Hypothalamus (tissue), 51 donors: ENCODE measurements at places on chromosomes 4 and X.

GRCh38 chr4:4417886-4418285, 31.0 kb downstream of the NSG1 start:
- no peak for DNase-seq

DNA sequence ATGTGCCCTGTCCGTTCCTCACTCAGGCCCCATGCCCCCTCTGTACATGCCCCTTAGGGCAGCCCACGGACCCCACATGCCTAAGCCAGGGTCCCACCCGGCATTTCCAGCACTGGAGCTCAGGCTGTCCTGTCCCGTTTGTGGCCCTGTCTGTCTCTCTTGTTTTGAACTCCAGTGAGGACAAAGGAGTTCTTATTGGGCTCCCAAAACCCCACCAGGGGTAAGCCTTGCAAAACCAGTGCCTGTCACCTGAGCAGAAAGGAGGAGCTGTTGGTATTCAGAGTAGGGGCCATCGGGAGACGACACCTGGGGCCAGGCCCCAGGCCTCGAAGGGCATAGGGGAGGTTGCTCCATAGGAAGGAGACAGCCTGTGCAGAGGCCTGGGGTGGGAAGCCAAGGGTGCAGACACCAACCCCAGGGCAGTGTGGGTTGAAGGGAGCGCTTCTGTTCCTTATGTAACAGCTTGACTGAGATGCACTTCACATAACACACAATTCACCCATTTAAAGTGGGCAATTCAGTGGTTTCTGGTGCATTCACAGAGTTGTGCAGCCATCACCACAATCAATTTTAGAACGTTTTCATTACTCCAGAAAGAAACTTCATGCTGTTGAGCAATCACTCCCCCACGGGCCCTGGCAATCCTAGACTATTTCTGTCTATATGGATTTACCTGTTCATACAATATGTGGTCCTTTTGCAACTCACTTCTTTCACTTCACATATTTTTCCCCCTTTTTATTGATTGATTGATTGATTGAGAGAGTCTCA, 31.7 kb downstream of the MAN2B2 start:
- DNase-seq: no peak

DNA sequence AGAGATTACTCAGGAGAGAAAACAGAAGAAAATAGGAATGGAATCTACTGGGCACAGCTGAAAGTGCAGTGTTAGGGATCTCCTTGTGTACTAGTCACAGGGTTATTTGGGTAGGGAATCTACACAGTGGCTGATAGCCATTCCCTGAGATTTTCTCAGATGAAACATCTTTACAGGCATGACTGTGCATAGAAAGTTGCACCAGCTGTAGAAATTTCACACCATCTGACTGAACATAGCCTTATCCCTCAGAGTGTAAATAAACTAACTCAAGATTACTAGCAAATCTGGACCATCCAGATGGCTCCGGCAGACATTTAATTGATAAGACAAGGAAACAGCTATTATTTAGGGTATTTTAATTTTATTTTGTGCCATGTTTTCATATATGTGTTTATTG, 2053.5 kb upstream of the TENM3 start:
- no peak for DNase-seq

DNA sequence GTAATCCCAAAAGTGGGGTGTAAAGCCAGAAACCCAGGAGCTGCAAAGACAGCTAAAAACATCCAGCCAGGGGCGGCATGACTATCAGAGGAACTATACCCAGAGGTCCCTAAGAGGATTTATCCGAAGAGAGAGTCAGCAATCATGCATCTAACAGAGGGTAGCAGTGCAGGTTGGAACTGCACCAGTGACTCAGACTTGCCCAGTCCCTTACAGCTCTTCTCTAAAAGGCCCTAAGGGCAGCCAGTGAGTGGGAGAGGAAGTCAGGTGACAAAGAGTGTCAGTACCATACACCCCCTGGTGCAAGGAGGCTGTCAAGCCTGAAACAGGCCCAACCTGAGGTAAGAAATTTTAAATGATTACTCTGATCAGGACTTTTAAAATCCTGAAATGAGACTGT, 88.1 kb downstream of the CAMK2D start:
- no peak for DNase-seq

GRCh38 chr4:10077076-10077475, 39.5 kb downstream of the WDR1 start:
- no peak for DNase-seq

- DNase-seq: no peak
These were observed 59.0 kb upstream of the SLIT2 start for GRCh38 chr4:20192736-20193135.

DNA sequence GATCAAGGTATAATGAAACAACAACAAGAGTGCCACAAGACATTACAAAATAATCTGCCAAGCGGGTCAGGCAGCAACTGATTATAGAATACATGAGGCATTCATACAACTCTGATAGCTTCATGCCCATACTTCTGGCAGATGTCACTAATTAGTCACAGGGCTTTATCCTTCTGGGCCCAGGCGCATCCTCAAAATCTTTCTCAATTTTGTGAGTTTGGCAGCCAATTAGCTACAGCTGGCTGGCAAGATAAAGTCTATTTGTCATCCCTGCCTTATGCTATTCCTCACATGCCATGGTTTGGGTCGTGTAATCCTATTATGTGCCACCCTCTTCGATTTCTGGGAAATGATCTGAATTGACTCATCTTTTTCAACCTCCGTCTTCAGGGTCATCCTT, 254.3 kb downstream of the PACRGL start:
- DNase-seq: no peak

DNA sequence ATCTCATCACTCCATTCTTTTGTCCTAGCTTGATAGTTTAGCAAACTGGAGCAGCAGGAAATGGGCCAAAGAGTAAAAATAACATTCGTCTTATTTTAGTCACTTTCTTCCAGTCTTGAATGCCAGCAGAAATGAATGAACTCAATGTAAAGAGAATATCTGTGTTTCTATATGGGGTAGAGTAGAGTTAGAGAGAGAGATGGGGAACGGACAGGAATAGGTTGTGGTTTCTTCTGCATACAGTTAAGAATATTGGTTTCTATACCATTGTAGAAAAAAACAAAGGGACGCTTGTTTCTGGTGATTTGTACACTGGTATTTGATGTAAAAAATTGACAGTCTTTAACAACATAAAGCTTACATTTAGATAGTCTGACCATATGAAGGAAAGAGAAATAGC, 8.9 kb downstream of the GPR174 start:
- no peak for DNase-seq

GRCh38 chrX:110118530-110118929, 115.6 kb downstream of the TMEM164 start:
- no peak for DNase-seq

- no peak for DNase-seq
These were observed 78.7 kb downstream of the CNOT6L start for GRCh38 chr4:77740480-77740879.

GRCh38 chr4:124722071-124722470, 9.5 kb upstream of the ANKRD50 start:
- DNase-seq: no peak

DNA sequence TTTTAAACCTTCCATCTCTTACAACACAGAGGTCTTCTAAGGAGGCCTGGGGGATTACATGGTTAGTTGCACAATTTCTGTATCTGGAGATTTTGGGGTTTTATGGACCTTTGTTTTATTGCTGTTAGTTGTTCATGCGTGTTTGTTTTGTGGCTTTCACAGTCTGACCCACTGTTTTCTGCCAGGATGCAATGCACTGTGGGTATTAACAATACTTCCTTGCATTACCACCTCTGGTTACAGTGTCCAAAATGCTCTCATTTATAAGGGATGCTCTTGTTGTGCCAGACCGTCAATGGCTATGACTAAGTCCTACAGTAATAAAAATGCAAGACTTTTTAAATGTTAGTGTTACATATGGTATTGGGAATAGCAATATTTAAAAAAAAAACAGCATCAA, 730.2 kb downstream of the KCTD8 start:
- DNase-seq: no peak

DNA sequence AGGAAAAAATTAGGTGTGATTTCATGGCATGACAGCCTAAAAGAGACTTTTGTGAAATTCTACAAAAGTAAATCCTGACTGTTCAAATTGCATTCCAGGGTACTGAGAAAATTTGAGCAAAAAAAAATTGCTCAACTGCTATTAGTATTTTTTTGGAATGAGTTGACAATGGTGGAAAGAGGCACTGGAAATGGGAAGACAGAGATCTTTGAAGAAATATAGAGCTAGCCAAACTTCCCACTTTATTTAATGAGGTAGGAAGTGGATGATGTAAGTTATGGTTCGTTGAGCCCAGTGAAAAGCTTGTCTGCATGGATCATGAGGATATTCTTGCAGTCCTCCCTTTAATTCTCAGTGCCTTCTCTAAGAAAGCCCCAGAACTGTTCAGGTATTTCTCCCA, 183.8 kb downstream of the PTTG2 start:
- no peak for DNase-seq

DNA sequence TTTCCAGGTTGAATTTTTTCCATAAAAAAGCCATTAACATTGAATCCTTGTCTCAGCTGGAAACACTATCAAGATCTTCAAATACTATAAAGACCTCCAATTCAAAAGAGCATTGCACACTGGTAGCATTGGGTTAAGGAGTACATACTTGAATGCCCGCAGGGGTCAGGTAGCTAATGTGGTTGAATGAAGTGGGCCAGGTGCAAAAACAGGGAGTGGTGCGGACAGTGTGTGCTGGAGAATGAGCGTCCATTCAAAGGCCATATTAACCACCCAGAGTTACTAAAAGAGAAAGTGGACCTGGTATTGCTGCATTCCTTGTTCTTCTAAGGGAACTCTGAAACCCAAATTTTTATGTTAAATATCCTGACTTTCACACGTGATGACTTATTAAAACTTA, 91.6 kb downstream of the NYX start:
- DNase-seq: no peak

- DNase-seq: no peak
These were observed 26.1 kb downstream of the RBM46 start for GRCh38 chr4:154807042-154807630.

DNA sequence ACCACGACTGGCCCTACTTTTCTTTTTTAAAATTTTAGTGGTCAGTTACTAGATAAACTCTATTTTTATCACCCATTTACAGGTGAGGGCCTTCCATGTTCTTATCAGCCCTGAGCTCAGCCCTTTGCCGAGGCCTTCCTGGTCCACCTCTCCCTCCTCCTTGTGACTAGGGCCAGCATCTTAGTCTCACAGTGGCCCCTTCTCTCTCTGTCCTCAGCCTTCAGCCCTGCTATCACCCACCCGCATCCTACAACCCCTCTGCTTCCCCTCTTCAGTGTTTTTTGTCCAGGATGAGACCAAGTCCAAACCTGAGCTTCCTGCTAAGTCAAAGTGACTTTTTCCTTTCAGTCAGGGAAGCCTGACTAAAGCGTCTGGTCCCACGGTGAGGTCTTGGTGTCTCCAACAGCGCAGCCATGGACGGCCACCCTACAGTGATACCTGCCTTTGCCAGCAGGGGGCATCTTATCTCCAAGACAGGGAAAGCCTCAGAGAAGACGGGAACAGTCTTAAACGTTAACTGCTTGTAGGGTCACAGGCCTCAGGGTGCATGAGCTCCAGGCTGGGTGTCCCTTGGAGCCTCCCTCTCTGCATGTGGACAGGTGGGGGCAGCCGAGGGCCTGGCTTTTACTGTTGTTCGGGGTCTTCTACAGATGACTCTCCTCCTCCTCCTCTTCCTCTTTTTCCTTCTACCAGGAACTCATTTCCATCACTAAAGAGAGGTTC, 11.7 kb upstream of the GAGE10 start:
- no peak for DNase-seq

- no peak for DNase-seq
These were observed 16.4 kb downstream of the DMD start for GRCh38 chrX:33194876-33195433.

- DNase-seq: no peak
These were observed 11.7 kb upstream of the REELD1 start for GRCh38 chr4:146202665-146203064.

- DNase-seq: no peak
These were observed 30.9 kb downstream of the AR start for GRCh38 chrX:67574696-67575095.

DNA sequence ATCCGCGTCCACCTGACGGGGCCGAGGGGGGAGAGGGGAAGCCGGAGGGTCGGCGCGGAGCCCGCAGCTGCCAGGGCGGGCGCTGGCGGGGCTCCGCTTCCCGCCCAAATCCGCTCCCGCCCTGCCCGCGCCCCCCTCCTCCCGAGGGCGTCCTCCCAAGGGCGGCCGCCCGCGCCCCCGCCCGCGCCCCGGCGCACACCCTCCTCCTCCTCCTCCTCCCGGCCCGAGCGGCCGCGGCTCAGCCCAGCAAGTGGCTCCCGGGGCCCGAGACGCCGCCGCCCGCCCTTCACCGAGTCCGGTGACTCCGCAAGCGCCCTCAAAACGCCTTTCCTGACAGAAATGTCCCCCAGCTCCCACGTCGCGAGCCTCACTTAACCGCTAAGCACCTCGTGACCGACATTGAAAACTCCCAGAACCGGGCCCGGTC, 487 bp downstream of the HMGB2 start:
- peak; percentile 59 for DNase-seq

- no peak for DNase-seq
These were observed at the start of gene FMR1NB for GRCh38 chrX:147981038-147981752. TSS of gene FMR1NB (plus strand) at chrX:147981337. CDS start at chrX:147981403, 66 bp downstream.

- DNase-seq: no peak
These were observed 26.3 kb upstream of the NUDT6 start for GRCh38 chr4:122948671-122949070.

DNA sequence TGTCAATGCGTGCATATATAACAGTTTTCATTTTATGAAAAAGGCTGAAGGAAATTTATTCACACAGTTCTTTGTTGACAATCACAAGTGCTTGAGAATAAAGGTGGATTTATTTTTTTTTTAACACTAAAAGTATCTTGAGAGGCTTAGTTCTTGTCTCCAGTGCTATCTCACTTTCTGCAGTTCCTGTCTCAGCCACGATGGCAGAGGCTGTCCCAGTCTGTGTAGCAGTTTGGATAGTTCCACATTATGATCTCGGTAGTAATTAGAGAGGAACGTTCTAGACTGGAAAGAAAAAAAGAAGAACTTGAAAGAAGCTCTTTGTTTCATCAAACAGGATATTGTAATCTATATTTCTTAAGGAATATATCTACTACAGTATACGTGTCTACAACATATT, 229.0 kb downstream of the UGT8 start:
- DNase-seq: no peak

GRCh38 chrX:120235284-120235683, 15.3 kb upstream of the ZBTB33 start:
- no peak for DNase-seq

- no peak for DNase-seq
These were observed 9.0 kb upstream of the PIM2 start for GRCh38 chrX:48927736-48928382.

- no peak for DNase-seq
These were observed 257.8 kb downstream of the TEX13C start for GRCh38 chrX:125577479-125577878.

GRCh38 chrX:153875391-153876111, 10.4 kb downstream of the L1CAM start:
- DNase-seq: peak; percentile 40

- DNase-seq: no peak
These were observed 1.3 kb downstream of the PARM1 start for GRCh38 chr4:74934016-74934831.
